KG1 (cell line): ENCODE measurements at places on chromosomes 13 and 19.

GRCh38 chr19:17512574-17512939 lies 1.1 kb downstream of the PGLS start:
- DNase-seq = no peak

GRCh38 chr19:5934774-5935472 lies 20.9 kb downstream of the CAPS start:
- no peak for DNase-seq

DNA sequence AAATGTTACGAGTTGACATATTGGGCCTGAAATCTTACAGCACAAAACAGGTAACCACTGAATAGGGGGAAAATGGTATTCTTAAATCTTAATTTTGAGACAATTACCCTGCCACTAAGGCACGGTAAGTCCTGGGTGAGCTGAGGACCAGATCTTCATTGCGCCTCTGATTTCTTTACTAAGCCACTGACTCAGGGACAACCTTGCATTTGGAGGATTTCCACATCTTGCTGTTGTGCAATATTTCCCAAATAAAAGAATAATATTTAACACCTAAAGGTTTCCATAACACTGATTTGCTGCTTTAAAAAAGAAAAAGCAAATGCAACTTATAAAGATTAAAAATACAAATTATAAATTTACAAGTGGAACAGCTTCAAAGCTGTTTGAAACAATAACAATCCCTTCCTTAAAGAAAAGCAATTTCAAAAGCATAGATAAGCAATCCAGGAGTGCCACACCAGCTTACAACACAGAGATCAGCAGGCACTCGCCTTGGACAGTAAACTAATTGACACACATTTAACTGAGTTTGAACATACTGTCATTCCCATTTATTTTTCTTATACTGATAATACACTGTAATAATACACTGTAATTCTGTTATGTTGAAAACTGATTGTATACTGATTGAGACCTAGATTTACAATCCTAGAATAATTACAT lies 79.6 kb upstream of the DOCK9 start:
- DNase-seq = no peak

DNA sequence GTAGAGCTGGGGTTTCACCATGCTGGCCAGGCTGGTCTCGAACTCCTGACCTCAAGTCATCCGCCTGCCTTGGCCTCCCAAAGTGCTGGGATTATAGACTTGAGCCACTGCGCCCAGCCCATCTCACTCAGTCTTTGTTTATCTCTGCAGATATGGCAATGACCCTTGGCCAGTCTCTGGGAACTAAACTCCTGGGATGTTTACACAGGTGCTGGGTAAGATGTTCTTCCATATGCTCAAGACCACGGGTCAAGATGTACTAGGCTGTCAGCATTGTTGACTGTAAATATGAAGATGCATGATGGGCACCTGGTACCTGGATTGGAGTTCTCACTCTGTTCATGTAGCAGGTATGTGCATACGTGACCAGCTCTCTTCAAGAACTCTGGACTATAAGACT lies 35.8 kb downstream of the ZNF473 start:
- DNase-seq = no peak

DNA sequence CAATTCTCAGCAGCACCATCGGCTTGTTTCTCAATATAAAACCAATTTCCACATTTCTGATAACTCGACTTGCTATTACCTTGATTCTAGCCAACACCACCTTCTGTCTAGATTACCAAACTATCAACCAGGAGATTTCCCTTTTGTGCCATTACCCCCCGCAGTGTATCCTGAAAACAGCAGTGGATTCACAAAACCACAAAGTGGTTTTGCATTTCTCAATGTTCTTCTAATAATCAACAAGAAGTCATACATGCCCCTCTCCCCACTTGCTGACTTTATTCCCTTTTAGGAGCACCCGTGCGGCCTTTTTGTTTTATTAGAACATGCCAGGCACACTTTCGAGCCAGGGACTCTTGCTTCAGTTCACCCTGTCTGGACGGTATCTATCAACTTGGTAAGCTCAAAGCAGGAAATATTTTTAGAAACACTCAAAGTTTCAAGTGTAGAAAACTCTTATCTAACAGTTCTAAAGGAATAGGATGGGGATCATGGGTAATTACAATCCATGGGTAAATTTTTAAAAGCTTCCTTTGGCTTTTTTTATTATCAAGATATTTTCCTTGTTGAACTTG lies 967.4 kb downstream of the EFNB2 start:
- no peak for DNase-seq

GRCh38 chr19:32129141-32129540 lies 216.3 kb upstream of the ZNF507 start:
- no peak for DNase-seq

GRCh38 chr19:43439032-43439708 lies 24.5 kb downstream of the TEX101 start:
- no peak for DNase-seq

DNA sequence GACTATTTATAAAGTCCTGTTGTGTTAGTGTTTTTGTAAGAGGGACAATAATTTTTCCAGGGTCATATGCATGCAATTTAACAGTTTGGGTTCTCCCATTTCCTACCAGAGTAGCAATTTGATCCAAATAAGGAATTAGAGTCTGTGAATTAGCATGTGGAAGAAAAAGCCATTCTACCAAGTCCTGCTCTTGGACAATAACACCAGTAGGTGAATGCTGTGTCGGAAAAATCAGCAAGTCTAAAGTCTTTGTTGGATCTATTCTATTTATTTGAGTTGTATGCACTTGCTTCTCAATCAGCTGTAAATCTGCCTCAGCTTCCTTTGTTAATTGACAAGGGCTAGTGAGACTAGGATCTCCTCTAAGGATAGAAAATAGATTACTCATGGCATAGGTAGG lies 21.4 kb upstream of the IL17D start:
- no peak for DNase-seq

- no peak for DNase-seq
These were observed 20.3 kb downstream of the FBN3 start for GRCh38 chr19:8129061-8129618.

- no peak for DNase-seq
These were observed 2.8 kb downstream of the MAST1 start for GRCh38 chr19:12841094-12841493.

- no peak for DNase-seq
These were observed 4.6 kb upstream of the ZNF414 start for GRCh38 chr19:8518536-8518935.

DNA sequence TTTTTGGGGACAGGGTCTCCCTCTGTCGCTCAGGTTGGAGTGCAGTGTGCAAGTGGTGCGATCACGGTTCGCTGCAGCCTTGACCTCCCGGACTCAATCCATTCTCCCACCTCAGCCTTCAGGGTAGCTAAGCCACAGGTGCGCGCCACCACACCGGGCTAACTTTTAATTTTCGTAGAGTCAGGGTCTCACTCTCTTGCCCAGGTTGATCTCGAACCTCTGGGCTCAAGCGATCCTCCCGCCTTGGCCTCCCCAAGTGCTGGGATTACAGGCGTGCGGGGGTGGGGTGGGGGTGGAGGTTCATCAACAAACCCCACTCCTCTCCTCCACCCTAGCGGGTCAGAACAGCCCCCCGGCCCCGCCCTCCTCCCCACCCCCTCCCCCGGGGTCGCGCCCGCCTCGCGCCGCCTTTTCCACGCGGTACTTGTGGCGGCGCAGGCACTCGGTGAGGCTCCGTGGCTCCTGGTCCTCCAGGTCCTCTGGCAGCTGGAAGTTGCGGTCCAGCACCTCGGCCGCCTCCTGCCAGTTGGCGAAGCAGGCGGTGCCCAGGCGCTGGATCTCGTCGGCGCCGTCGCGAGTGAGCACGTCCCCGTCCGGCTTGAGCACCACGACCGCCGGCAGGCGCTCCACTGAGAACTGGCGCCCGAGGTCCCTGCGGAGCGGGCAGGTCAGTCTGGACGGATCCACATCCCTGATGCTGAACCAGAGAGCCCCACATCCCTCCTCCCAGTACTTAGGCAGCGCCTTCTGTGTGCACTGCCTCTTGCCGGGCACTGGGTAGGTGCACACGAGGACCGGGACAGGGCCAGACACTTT lies 5.2 kb downstream of the NXNL1 start:
- DNase-seq = no peak

- no peak for DNase-seq
These were observed 6.5 kb downstream of the CARS2 start for GRCh38 chr13:110699148-110700145.

DNA sequence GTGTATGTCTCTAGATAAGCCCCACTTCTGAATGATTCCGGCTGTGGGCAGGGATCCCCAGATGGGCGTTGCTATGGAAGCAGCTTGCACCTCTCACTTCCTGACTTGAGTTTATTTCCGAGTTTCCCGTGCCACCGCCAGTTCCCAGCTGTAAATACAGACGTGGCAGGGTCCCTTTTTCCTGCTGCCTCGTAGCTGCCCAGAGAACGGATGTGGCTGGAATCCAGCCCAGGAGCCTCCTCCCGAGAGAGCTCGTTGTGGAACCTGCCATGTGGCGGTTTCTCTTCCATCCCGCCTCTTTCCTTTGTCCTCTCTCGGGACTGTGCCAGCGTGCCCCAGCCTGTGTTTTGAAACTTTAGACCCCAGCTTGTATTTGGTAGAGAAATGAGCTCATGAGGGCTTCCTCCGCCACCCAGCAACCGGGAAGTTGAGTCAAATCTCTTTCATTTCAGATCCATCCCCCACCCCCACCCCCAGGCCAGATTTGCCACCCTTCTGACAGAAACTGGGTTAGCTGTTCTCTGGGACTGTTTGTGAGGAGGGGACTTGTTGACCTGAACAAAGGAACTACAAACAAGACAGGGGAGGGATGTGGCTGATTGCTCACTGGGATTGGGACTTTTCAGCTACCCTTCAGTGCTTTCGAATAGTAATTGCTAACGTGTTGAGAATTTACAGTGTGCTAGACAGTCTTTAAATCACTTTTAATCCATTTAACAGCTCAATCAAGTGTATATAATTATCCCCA lies 96.6 kb downstream of the SIPA1L3 start:
- no peak for DNase-seq

DNA sequence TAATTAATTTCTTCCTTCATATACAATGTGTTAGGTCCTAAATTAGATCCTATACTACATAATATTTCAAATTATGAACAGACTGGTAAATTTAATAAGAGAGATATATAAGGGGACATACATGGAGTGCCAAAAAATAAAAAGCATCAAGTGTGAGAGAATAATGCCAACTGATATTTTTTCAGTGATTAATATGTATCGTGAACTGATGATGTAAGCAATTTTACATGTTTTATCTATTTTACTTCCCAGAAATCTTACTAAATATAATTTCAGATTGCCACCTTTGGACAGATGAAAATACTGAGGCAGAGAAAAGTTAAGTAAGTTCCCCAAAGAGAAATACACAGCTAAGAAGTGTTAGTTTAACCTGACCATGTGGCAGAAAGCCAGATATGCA lies 870.8 kb downstream of the SLITRK5 start:
- DNase-seq = no peak

- DNase-seq = no peak
These were observed 107.5 kb downstream of the SUCLA2 start for GRCh38 chr13:47893527-47893926.

DNA sequence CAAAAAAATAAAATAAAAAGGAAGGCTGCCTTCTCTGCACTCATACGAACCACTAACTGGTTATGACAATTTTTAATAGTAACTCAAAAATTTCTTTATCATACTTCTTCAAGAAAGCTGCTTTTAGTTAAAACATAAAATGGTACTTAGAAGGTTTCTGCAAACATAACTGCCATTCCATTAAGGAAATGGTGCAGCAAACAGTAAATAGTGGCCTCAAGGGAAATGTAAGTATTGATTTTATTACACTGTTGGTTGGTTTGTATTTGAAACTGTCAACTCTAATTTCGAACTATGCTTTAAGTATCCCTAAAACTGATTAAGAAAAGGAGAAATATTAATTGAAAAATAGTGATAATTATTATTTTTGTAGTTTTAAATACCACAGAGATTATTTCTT lies 278.0 kb downstream of the DACH1 start:
- DNase-seq = no peak

DNA sequence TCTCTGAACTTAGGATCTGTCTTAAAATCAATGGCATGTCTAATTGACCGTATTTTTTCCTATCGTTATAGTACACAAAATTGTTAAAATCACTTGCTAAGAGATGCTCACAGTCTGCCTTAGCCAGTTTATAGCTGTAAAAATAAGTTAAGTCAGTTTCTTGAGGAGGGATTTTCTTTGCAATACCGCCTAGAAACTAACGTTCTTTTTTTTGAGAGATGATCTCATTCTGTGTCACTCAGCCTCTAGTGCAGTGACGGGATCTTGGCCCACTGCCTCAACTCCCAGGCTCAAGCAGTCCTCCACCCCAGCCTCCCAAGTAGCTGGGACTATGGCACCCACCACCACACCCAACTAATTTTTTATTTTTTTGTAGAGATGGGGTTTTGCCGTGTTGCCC lies 4.4 kb downstream of the CKAP2 start:
- no peak for DNase-seq

DNA sequence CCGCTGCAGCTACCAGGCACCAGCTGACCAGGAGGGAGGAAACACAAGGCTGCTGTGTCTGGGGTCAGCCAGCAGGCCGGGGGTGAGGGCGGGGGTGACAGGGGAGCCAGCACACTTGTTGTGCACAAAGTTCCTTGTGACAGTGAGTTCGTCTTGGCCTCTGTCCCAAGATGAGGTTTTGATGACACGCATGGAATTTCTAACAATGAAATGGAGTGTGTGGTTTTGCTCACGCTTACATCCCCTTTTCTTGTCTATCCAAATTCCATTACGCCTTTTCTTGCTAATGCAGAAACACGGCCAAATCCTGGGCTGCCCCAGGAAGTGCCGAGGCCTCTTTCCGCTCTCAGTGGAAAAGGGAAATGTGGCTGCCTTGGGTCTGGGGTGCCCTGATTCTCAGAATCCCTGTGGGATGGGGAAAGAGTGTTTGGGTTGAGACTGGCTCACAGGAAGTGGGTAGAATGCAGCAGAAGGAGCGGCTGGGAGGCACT lies 73.8 kb downstream of the GADD45B start:
- DNase-seq = no peak

GRCh38 chr19:42079886-42080763 lies 4.2 kb downstream of the ZNF574 start:
- DNase-seq = no peak

GRCh38 chr19:4362101-4362828 lies 18.9 kb downstream of the MPND start:
- DNase-seq = no peak

- no peak for DNase-seq
These were observed 180.6 kb downstream of the FOXO1 start for GRCh38 chr13:40485611-40486517.
